ENCODE measurements at places on chromosomes 1 and 21.

DNA sequence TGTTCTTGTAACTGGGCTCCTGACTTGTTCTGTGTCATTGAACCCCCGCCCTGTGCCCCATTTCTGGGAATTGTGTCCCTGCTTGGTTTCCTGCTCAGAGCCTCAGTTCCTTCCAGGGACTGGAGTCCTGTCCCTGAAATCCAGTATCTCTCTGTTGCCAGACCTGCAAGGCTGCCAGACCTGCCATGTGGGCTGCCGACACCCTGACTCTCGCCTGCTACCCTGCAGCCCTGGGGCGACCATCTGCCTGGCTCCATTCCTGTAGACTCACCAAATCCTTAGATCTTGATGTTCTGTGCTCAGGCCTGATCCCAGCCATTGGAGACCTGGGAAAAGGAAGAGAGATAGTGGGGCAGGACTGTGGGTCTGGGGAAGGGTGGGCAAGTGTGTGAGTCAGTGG, 383.3 kb upstream of the PROX1 start:
- no peak for DNase-seq

GRCh38 chr21:46037331-46038325, 56.1 kb downstream of the COL6A1 start:
- DNase-seq: no peak

GRCh38 chr1:210291786-210292230, 36.9 kb upstream of the HHAT start:
- DNase-seq: no peak

GRCh38 chr1:84497631-84498275, 8.4 kb upstream of the SPATA1 start:
- DNase-seq: no peak

GRCh38 chr1:243792891-243793290, 57.2 kb downstream of the AKT3 start:
- DNase-seq: no peak

- DNase-seq: no peak
Observed at GRCh38 chr1:39666772-39667171, 5.1 kb downstream of the NT5C1A start.

GRCh38 chr1:183327434-183328290, 90.5 kb downstream of the NMNAT2 start:
- no peak for DNase-seq

DNA sequence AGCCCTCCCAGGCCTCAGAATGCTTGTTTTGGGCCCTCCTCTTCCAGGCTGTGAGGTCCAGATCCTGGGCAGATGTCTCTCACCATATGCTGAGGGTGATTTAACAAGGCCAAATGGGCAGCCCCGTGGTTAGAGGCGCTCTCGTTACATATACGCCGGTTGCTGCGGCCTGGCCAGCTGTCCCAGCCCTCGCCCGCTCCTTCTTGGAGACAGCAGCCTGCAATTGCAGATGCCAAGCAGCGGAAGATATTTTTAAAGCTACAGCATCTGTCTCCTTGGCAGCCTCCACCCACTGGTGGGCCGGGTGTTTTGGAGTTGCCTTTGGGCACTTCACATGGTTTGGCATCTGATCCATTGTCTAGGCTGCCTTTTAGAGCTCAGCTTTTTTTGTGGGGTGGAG, 178.8 kb upstream of the NFIA start:
- no peak for DNase-seq

- DNase-seq: no peak
Observed at GRCh38 chr1:214216779-214217178, 64.2 kb upstream of the SMYD2 start.

DNA sequence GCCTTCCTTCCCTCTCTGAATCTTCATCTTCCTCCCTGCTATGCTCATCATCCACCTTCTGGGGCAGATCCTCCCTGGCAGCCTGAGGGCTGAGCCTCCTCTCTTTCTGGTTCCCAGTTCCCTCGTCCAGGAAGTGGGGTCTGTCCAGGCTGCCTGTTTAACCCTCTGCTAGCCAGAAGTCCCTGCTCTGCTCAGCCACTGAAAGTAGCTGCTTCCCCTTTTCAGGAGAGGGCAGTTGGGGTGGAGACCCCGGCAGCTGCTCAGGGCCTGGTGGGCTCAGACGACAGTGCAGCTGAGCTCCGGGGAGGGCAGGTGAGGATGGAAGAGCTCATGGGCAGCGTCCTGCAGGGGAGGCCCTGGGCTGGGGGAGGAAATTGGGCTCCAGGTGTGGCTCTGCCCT, 43.1 kb upstream of the ETV3 start:
- DNase-seq: no peak

- no peak for DNase-seq
Observed at GRCh38 chr1:233343262-233343661, 15.7 kb downstream of the MAP3K21 start.

DNA sequence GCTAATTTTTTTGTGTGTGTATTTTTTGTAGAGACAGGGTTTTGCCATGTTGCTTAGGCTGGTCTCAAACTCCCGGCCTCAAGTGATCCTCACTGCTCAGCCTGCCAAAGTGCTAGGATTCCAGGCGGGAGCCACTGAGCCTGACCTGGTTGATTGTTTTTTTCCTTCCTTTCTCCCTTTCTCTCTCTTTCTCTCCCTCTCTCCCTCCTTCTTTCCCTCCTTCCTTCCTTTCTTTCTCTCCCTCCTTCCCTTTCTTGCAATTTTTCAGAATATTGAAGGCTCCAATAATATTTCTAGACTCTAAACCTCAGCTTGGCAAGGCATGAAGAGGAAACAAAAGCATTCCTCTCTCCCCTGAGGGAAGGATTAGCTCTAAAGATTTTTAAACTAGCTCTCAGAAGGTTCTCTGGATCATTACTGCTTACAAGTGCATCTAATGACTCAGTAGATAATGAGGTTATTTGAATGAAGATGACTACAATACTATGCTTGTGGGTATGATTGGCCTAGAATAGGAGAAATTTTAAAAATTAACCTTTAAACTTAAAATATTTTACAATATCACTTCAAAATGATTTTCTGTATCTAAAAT, 68.5 kb upstream of the GADD45A start:
- no peak for DNase-seq

DNA sequence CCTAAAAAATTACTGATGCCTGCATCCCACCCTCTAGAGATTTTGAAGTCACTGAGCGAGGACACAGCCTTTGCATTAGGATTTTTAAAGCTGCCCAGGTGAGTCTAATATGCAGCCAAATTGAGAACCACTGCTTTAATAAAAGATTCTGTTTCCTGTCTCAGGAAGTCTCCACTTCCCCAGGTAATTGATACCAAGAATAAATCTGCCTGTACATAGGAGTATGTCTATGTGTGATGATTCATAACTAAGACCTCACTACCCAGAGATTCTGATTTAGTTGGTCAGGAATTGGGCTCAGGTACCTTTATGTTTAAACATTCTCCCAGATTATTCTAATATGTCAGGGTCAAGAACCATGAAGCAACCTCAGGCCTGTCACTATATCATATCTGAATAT, 108.8 kb upstream of the ARTN start:
- DNase-seq: no peak

GRCh38 chr1:152796421-152796820, at the start of gene LCE1D:
Gene LCE1D (plus strand): TSS chr1:152796721. CDS start chr1:152797795, 1,074 bp downstream.
- no peak for DNase-seq

GRCh38 chr1:116066868-116067565, 44.2 kb upstream of the MAB21L3 start:
- DNase-seq: no peak

DNA sequence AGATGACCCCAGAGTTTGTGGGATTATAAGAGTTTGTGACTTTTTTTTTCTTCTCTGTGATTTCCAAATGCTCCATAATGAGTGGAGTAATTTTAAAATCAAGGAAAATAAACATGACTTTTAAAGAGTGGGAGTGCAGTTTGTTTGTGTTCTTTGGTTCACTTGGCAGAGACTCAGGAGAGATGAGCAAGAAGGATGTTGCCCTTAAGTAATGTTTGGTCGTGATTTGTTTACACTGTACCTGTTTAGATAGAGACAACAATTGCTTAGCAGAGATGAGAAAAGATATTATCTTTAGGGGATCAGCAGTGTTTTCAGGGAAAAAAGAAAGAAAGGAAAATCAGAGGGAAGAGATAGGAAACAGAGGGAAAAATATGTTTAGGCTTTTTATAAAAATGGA, 170.8 kb downstream of the ADSS2 start:
- DNase-seq: no peak

DNA sequence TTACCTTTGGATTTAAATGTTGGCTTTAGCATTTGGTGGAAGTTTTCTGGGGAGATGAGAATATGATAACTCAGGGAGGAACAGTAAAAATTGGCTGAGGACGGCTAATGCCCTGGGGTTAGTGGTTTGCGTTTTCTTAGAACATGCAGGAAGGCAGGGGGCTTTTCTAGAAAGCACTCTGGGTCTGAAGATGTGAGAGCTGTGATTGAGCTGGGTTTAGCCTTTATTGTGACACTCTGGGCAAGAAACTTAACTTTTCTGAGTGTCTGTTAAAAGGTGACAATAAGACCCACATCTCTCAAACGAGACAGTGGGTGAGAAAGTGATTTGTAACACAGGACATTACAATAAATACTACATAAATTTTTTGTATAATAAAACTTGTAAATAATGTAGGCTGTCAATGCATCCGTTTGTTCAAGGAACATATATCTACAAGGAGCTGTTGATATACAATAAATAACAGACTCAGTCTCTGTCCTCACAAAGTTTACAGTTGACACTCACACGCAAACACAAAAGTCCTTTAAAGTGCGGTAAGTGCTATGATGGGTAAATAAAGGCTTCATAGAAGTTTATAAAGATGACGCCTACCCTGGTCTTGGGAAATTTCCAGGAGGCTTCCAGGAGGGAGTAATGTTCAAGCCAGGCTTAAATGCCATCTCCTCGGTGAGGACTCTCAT, 49.5 kb upstream of the MRPS6 start:
- no peak for DNase-seq

- DNase-seq: no peak
Observed at GRCh38 chr1:36730599-36730998, 247.9 kb upstream of the CSF3R start.

- DNase-seq: no peak
Observed at GRCh38 chr1:204093781-204094180, 20.9 kb downstream of the SOX13 start.

- no peak for DNase-seq
Observed at GRCh38 chr1:209746451-209747165, 9.2 kb upstream of the TRAF3IP3 start.

GRCh38 chr1:205172729-205173366, 38.7 kb downstream of the DSTYK start:
- DNase-seq: no peak

DNA sequence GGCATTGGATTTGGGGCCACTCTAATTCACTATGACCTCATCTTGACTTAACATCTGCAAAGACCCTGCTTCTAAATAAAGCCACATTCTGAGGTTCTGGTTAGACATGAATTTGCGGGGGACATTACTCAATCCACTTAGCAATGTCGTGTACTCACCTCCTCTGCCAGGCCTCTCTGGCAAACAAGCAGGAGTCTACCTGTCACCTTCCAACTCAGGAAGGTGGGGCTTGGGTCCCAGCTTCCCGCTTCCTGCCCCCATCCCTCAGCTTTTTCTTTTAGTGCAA, 177.8 kb downstream of the PSMG1 start:
- DNase-seq: no peak

GRCh38 chr1:172719694-172720138, 60.8 kb downstream of the FASLG start:
- no peak for DNase-seq

GRCh38 chr1:40627987-40628902, 37.2 kb downstream of the RIMS3 start:
- DNase-seq: no peak

DNA sequence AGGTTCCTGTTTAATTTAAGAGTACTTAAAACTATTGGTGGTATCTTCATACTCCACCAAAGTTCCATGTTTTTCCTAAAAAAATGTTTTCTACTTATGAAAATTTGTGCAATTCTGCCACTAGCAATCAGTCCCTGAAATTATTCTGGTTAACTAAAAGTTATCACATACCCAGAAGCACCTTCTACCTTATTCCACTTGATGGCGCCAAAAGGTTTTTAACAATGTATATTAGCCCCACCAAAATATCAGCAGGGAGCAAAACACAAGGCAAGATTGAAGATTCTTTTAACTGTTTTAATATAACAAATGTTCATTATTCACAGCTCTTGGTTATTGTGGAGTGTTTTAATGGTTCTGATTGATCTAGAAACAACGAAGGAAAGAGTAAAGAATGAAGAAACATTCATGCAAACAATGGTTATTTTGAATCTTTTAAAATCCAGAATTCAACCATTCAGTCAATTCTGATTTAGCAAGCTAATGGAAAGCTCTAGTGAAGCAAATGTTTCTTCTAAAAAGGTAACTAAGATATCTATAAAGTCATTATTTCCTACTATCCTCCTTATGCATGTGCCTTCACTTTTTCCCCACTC, 67.2 kb downstream of the TTLL7 start:
- DNase-seq: no peak

DNA sequence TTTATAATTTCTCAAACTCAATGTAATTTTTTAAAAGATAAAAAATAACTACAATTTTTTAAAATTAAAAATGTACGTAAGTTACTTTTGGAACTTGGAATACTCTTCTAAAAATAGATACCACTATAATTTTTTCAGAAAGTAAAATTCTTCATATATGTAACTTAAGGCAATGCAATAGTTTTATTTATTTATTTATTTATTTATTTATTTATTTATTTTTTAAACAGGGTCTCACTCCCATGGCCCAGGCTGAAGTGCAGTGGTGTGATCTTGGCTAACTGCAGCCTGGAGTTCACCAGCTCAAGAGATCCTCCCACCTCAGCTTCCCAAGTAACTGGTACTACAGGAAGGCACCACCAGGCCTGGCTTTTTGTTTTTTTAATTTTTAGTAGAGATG, 3.1 kb upstream of the KRTAP23-1 start:
- no peak for DNase-seq

DNA sequence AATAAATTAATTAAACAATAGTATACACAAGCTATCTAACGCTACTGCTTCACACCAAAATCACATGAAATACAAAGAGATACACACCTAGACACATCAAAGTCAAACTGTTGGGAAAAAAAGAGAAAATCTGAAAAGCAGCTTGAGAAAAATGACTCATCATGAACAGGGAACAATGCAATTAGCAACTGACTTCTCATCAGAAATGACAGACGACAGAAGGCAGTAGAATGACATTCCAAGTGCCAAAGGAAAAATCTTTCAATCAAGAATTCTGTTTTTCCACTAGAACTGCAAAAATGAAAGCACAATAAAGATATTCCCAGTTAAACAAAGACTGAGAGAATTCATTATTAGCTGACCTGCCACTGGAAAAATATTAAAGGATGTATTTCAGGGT, 57.2 kb downstream of the CAPN9 start:
- DNase-seq: no peak

GRCh38 chr1:61141288-61142042, 59.1 kb downstream of the NFIA start:
- no peak for DNase-seq

Data from activated naive CD4-positive, alpha-beta T cell (primary cell).